ENCODE measurements at places on chromosomes 4 and X.

- DNase-seq, result no peak
Measured at GRCh38 chr4:83009529-83009928, 1.1 kb downstream of the LIN54 start.

GRCh38 chrX:135389717-135390116 is 32.0 kb upstream of the SMIM10L2A start:
- DNase-seq, result no peak

GRCh38 chr4:177778623-177779022 is 336.4 kb upstream of the AGA start:
- no peak for DNase-seq

DNA sequence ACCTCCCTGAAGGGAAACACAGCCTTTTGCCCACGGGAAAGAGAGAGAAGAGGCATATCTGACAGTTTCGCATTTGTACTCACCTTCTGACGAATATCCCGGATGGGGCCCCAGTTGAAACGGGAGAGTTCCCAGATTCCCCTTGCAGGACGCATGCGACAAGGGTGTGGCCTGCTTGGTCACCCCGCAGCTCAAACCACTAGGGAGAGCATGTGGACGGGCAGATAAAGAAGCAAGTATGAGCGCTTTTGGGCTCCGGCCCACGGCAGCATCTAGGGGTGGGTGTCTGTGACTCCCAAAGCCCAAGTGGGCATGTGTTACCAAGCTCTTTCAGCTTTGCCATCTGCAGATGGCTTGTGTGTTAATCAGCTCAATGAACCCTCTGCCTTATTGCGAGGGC is 70.1 kb upstream of the MED14 start:
- no peak for DNase-seq

- DNase-seq, result no peak
Measured at GRCh38 chrX:129749069-129749468, 10.3 kb downstream of the XPNPEP2 start.

- no peak for DNase-seq
Measured at GRCh38 chrX:63919081-63919480, 134.1 kb upstream of the ARHGEF9 start.

- no peak for DNase-seq
Measured at GRCh38 chr4:71648448-71648847, 135.4 kb downstream of the GC start.

DNA sequence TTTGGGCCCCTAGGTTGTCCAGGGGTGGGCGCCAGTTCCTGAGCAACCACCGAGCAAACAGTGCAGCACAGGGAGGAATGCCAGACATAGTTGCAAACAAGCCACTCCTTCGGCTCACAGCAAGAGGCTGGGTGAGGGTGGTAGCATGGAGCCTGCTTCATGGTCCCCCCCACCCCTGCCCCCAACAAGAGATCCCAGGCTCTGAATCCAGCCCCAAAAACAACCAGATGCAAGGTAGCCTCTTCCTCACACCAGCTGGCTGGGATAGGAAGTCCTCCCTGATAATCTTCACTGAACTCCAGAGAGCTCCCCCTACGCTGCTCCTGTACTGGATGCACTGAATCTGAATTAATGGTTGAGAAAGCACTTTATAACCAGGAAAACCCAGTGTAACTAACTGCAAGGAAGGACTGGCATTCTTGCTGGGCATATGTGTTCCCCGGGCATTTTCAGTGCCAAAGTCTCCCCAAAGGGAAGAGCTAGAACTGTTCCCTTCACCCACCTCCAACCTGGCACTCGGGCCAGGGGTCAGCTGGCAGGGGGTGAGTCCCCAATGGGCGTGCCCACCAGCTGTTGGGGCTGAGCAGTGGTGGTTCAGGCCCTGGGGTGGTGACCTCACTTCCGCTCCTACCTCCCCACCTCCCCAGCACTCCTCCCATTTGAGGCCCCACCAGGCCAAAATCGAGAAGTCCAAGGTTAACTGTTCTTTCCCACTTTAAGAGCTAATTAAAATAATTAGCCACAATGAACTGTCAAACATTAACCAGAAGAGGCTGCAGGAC is 1.5 kb downstream of the ELF4 start:
- DNase-seq, result no peak

GRCh38 chr4:40897557-40898203 is 147.9 kb downstream of the NSUN7 start:
- peak; percentile 39 for DNase-seq

- no peak for DNase-seq
Measured at GRCh38 chr4:156523991-156524390, 447.6 kb downstream of the PDGFC start.

DNA sequence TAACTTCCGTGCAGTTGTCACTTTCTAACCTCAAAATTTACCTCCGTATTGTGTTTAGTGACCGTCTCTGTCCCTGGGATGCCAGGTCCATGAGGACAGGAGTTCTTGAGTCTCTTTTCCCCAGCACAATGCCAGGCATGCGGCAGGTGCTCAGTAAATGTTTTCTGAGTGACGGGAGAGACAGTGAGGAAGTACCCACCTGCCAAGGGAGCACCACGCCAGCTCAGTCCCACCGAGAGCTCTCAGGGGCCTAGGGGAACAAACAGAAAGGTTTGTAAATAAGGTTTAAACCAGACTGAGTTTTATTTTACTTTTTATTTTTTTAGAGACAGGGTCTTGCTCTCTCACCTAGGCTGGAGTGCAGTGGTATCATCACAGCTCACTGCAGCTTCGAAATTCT is 81.5 kb upstream of the NKX1-1 start:
- DNase-seq, result no peak

- no peak for DNase-seq
Measured at GRCh38 chr4:112966701-112967488, 82.6 kb upstream of the ANK2 start.

GRCh38 chrX:68686097-68686977 is 38.9 kb downstream of the STARD8 start:
- DNase-seq, result no peak

GRCh38 chrX:101163166-101163565 is 56.4 kb upstream of the DRP2 start:
- no peak for DNase-seq

DNA sequence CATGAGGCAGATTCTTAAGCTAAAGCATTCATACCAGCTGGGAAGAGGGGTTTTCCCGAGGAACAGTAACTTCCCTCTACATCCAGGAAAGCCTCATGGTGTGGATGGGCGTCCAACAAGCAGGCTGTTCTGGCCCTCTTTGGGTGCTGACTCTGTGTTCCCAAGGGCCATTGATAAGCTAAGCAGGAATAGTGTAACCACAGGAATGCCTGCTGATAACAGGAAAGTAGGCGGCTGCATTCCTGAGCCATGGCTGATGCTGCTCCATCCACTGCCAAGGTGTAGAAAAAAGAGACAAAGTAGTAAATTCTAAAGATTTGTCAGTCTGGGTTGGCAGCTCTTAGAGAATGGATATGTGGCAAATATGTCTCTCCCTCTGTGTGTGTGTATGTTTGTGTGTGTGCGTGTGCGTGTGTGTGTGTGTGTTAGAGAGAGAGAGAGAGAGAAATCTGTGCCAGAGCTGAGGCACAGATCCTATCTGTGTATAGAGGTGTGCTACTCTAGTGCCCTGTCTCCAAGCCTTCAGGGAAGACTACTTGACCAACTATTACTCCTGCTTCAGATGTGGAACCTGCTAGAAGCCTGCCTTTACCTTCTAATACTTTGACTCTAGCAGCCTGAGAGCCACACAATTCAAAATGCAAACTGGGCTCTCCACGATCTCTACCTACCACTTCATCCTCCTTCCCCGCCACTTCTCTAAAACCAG is 353.1 kb upstream of the NR3C2 start:
- DNase-seq, result no peak

GRCh38 chr4:114385195-114385985 is 213.2 kb upstream of the UGT8 start:
- DNase-seq, result no peak

DNA sequence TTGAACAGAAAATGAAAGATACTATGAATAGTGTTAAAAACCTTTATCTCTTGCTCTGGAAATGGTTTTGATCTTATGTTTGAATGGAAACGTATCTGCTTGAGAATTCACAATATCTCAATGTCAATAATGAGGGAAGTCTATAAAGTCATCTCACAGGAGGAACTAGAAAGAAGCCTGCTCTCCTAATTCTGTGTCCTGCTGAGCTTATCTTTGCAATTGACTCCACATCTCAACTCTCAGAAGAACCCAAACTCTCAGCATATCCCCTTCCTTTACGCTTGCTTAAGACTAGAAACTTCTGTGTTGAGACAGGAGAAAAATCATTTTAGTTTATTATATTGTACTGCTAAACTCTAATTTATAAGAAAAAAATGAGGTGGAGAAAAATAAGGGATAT is 8.3 kb upstream of the PF4V1 start:
- DNase-seq, result no peak

DNA sequence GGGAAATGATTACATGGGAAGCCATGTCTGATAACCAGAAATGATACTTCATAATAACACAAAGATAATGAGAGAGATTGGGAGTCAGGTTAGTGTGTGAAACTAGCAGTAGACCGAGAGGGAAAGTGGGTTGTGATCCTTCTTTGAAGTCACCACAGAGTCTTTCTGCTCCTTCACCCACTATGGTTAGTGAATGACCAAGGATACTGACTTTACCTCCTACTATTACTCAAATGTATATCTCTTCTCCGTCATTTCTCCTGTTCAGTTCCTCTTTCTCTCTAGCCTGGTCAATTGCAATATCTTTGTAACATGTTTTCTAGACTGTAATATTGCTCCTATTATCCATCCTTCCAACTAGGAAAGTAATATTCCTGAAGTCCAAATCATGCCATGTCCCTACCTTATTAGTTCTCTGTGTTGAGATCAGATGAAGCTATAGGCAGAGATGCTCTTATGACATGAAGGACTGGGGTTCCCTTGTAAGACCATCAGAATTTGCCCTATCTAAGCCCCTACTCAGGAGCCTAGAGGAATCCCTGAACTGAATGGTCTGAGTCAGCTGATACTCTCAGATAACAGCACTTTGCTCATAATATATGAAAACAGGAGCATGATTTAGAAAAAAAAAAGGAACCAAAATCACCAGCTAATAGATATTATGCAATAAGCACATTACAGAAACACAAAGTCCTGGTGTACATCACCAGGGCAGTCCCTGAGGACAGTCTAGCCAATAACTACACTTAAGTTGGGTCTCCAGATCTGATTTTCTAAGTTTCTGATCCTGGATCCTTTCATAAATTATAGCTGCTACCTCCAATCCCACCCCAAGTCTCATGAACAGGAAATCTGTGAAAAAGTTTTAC is 81.2 kb downstream of the SHROOM3 start:
- no peak for DNase-seq

DNA sequence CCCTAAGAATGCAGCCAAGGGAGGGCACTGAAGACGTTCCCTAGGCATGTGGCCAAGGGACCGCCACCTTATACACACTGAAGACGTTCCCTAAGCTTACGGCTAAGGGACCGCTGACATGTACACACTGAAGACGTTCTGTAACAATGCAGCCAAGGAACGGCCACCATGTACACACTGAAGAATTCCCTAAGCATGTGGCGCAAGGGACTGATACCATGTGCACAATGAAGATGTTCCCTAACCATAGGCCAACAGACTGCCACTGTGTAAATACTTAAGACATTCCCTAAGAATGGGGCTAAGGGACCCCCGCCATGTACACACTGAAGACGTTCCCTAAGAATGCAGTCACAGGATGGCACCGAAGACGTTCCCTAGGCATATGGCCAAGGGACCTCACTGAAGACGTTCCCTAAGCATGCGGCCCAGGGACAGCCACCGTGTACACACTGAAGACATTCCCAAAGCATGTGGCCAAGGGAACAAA is 36.1 kb downstream of the DHRSX start:
- DNase-seq, result no peak

GRCh38 chr4:37424753-37425152 is 180.2 kb downstream of the NWD2 start:
- DNase-seq, result no peak

GRCh38 chr4:3812211-3812934 is 46.2 kb downstream of the ADRA2C start:
- DNase-seq, result no peak

DNA sequence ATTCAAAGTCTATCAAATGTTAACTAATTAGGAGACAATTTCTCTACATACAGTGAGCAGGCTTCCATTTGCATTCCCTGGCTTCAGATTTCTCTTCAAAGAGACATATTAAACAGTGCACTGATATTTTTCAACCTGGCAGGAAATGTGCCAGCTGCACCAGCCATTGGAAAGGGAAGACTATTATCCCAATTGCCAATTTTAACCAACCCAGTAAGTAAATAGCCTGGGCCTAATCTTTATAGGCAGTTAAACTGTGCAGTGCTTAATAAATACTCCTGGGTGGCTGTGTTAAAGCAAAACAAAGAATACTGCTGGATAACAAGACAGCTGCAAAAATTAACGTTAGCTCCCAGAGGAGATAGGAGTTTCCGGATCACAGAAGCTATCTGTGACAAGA is 111.9 kb upstream of the GALNT7 start:
- DNase-seq, result no peak

GRCh38 chr4:5024673-5025072 is 5.4 kb upstream of the CYTL1 start:
- no peak for DNase-seq

DNA sequence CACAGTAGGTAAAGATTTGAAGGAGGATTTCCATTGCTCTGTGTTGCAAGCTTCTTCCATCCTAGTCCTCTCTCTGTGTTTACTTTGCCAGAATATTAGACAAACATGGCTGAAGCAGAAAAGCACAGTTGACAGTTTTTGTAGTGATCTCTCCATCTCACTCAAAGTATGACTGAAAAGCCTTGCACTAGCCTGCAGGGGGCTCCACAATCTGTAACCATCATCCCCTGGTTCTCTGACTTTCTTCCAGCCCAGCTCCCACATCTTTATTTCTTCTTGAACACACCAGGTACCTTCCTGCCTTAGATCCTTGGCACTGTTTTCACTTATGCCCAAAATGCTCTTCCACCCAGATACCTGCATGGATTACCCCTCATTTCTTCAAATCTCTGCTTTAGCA is 34.1 kb upstream of the HHIP start:
- DNase-seq, result no peak

DNA sequence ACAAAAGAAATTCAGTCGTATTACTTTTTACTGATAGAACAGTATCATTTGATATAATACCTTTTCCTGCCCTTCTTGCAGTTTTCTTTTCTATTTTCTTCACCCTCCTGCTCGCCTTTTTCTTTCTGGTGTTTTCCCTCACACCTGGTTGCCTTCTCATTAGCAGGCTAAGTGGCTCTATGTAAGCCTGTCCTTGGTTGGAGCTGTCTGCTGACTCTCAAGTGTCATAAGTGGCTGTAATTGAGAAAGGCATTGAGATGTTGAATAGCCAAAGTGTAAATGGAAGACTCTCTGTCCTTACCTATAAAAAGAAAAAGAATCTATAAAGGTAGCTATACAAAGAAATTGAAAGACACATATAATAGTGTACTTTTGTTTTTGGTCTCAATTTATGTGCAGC is 180.7 kb downstream of the ADGRL3 start:
- no peak for DNase-seq

GRCh38 chrX:1167918-1168481 is 44.4 kb downstream of the CRLF2 start:
- no peak for DNase-seq

- no peak for DNase-seq
Measured at GRCh38 chrX:118745570-118745969, 18.2 kb downstream of the IL13RA1 start.
